ENCODE measurements at places on chromosomes 3 and 15. TPM values are rescaled to one million over a fixed set of nuclear protein-coding genes. Genes with fewer than 3 reads are reported as not detected.

DNA sequence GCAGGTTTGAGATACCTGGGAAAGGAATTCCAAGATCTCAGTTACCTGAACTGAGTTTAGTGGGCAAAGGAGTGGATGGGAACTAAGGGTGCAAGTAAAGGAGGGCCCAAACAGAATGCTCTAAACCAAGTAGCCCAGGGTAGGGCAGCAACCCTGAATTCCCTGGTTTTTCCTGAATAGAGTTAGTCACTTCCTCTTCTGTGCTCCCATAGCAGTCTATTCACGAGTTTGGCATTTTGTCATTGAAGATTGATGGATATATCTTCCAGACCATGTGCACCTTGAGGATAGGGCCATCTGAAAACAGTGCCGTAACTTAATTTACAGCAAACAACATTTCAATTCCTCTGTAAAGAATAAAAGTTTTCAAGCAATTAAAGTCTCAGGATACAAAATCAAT lies 18.5 kb upstream of the PTX3 start:
- no peak for DNase-seq

GRCh38 chr3:122975163-122975923 lies 52.2 kb downstream of the SEMA5B start:
- peak; percentile 65 for DNase-seq

GRCh38 chr15:86834115-86834863 lies 754.6 kb downstream of the AGBL1 start:
- DNase-seq: no peak

- DNase-seq: no peak
Observed at GRCh38 chr3:182142928-182143327, 431.2 kb downstream of the SOX2 start.

- DNase-seq: no peak
Observed at GRCh38 chr3:8899876-8900460, 63.3 kb downstream of the RAD18 start.

GRCh38 chr15:99412082-99412481 lies 153.7 kb upstream of the MEF2A start:
- no peak for DNase-seq

- peak; percentile 2 for DNase-seq
Observed at GRCh38 chr3:8095724-8096123, 405.9 kb upstream of the LMCD1 start.

GRCh38 chr3:127792541-127793292 lies 29.6 kb downstream of the MGLL start:
- no peak for DNase-seq

DNA sequence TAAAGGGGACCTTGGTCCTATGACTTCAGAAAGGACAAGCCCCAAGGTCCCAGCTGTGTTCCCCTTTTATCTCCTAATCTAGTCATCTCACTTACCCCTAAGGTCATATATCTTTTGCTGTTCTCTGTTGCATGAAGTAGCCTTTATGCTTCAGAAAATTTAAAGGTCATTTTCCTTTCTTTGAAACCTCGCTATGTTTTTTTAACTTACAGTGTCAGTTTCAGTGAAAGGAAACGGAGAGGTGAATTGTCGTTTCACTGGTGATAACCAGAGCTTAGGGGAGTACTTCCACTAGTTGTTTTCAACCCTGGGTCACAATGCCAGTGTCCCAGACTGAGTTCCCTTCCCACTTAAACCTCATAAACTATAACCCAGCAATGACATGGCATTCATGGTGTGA lies 357.4 kb downstream of the GAP43 start:
- no peak for DNase-seq

DNA sequence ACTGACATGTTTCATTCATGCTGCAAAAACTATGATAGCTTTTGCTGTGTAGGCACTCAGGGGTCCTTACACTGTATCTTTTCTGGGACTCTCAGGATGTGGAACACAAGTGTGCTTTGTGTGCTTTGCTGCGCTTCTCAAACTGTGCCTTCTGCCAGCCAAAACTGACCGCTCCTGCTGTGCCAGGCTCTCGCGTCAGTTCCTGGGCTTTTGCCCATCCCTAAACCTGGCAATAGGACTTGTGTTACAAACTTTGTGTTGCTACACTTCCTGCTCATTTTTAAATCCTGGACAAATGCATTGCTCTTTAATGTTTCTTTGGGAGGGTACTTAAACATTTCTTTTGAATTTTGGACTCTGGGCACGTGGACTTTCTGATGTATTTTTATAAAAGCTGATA lies 60.3 kb downstream of the DIPK2A start:
- DNase-seq: no peak

GRCh38 chr3:157078811-157079185 lies 81.1 kb downstream of the CCNL1 start:
- no peak for DNase-seq

DNA sequence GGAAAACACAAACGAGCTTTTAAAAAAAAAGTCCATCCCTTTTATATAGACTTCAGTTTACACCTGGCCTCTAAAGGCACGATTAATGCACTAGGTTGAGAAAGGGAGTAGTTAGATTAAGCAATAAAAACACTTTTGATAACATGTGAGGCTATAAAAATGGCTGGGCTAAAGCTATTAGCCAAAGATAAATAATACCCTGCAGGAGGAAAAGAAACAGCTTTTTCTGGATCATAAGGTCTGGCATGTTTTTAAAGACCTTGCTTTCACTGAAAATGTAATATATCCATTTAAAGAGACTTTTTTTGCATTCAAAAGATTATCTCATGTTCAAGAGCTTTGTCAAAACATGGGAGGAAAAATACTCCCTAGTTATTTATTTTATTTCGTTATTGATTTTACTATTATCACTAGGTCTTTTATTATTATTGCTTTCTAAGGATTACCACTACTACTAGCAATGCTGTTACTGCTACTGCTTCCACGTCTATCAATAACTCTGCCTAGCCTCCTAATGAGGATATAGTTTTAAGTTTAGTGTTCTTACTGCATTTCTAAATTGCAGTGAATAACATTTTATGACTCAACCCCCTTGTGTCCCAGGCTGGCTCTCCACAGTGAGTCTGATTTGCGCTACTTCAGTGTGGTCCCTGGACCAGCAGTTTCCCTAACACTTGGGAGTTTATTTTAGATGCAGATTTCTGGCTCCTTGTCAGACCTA lies 93.4 kb downstream of the THRB start:
- DNase-seq: peak; percentile 17

- DNase-seq: no peak
Observed at GRCh38 chr3:182629521-182629920, 163.8 kb upstream of the ATP11B start.

- no peak for DNase-seq
Observed at GRCh38 chr15:99447497-99448371, 118.0 kb upstream of the MEF2A start.

CCR4 gene
- total RNA-seq: not detected

VPS33B gene
- 5.2 TPM for total RNA-seq

CPLX3 gene
- total RNA-seq: 0.25 TPM

All from HT-29 (cell line).